ENCODE measurements at places on chromosomes 11 and 22.

GRCh38 chr11:96075532-96075959 is 151.6 kb upstream of the MTMR2 start:
- DNase-seq = no peak

DNA sequence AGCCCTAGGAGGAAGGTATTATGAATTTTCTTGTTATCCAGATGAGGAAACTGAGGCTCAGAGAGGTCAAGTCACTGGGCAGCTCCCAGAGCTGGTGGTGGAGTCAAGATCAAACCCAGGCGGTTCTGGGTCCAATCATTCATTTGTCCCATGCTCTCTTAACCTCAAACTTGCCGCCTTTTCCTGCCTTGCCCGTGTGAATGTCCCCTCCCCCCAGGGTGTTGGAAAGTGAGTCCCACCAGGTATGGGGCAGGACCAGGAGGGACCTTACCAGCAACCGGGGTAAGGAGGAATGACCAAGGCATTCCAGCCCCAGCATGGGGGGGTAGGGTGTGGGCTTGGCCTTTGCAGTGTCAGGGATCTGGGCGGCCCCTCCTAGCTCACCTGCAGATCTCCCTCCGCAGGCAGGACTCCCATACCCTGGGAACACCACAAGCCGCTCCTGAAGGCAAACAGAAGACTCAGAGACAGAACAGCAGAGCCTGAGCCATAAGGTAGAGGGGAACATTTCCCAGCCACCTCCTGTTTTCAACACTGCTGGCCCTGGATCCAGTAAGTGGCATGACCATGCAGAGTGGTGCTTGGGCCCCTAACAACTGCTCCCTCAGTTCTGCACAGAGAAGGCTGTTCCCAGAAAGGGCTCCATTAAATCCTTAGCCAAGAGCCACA is 41.2 kb upstream of the SYT7 start:
- DNase-seq = no peak

GRCh38 chr11:130999992-131000770 is 83.9 kb upstream of the SNX19 start:
- DNase-seq = no peak

GRCh38 chr22:30296324-30296723 is 7.0 kb upstream of the CASTOR1 start:
- no peak for DNase-seq

- DNase-seq = peak; percentile 49
These were observed 534 bp downstream of the RBFOX2 start for GRCh38 chr22:36027935-36028645.

- no peak for DNase-seq
These were observed 48.4 kb upstream of the EED start for GRCh38 chr11:86196085-86196696.

DNA sequence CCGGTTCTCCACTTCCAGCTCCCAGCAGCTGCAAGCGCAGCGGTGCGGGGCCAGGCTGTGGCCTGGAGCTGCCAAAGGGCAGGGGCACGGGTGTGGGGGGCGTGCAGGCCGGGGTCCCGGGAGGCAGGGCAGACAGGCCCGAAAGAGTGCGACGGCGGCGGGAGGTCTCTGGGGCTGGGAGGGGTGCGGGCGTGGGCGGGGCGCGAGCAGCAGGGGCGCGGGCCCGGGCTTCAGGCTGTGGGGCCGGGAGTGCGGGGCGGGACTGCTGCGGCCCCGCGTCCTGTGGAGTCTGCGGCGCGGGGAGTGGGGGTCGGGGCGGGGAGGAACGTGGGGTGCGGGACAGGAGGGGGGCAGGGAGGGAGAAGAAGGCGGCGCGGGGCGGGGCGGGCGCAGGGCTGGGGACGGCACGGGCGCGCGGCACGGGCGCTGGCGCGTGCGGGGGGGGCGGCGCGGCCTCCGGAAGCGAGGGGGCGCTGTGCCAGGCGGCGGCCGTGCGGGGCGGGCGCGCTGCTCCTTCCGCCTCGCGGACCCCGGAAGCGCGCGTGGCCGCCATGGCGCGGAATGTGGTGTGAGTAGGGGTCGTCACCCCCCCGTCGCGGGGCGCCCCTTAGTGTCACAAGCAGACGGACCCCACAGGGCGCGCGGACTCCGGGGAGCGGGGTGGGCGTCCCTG is at the start of gene MRPL23:
Gene MRPL23 (plus strand): TSS at position 521 of the 673 bp plus-strand sequence. CDS start 31 bp downstream, at position 552.
- no peak for DNase-seq

All from G401 (cell line).